ENCODE measurements at places on chromosomes 2 and 18.

- DNase-seq: no peak
Observed at GRCh38 chr2:172701250-172701649, 34.4 kb upstream of the RAPGEF4 start.

GRCh38 chr2:10286216-10287037 lies 16.3 kb upstream of the HPCAL1 start:
- no peak for DNase-seq

GRCh38 chr2:143195511-143195910 lies 66.3 kb downstream of the ARHGAP15 start:
- no peak for DNase-seq

- no peak for DNase-seq
Observed at GRCh38 chr18:76335859-76336640, 159.0 kb downstream of the ZNF516 start.

GRCh38 chr2:22683914-22684313 lies 701.1 kb upstream of the KLHL29 start:
- no peak for DNase-seq

DNA sequence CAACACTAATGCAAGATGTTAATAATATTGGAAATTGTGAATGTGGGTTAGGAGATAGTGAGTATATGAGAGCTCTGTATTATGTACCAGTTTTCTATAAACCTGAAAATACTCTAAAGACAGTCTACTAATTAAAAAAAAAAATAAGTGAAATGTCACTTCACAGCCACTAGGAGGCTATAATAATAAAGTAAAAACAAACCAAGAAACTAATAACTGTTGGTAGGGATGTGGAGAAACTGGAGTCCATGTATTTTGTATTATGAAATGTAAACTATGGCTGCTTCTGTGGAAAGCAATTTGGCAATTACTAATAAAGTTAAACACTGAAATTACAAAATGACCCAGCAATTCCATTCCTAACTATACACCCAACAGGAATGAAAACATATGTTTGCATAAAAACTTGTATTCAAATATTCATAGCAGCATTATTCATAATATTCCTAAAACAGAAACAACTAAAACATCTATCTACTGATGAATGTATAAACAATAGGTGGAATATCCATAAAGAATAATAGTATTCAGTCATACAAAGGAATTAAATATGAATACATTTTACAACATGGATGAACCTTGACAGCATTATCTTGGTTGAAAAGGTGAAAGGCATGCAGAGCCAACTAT lies 36.2 kb downstream of the CCDC178 start:
- DNase-seq: no peak

DNA sequence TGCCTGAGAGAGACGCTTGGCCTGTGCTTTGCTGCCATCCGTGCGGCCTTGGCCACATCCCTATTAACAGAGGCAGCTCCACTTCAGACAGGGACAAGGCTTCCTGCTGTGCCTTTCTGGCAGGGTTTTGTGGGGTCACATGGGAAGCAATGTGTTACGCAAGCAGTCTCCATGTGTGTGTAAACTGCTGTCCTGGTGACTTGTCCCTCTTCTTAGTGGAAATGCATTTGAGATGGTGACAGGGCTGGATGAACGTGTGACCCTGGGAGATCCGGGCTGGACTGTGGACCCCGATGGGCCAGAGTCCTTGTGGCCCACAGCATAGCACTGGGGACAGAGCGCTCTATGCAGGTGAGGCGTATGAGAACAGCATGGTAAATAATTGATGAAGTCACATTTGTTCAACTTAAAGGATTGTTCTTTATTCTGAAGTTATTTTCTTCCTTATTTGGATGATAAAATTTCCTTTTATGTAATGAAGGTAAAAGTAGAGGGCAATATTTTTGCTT lies 23.2 kb downstream of the ASB1 start:
- DNase-seq: no peak

GRCh38 chr2:120926463-120927264 lies 191.0 kb downstream of the GLI2 start:
- no peak for DNase-seq

- DNase-seq: no peak
Observed at GRCh38 chr2:171807119-171807518, 86.9 kb downstream of the SLC25A12 start.

Measured in retinal pigment epithelial cell (primary cell).